ENCODE measurements at places on chromosomes 3 and 15.
A peak's percentile ranks its signal among the peaks of the same experiment; 100 is the strongest.

GRCh38 chr15:52392008-52392687 is 96.5 kb upstream of the MYO5C start:
- peak; percentile 59 for DNase-seq

GRCh38 chr15:30962659-30963058 is 28.8 kb downstream of the MTMR10 start:
- DNase-seq: no peak

GRCh38 chr15:101057841-101058407 is 138.8 kb downstream of the LRRK1 start:
- no peak for DNase-seq

DNA sequence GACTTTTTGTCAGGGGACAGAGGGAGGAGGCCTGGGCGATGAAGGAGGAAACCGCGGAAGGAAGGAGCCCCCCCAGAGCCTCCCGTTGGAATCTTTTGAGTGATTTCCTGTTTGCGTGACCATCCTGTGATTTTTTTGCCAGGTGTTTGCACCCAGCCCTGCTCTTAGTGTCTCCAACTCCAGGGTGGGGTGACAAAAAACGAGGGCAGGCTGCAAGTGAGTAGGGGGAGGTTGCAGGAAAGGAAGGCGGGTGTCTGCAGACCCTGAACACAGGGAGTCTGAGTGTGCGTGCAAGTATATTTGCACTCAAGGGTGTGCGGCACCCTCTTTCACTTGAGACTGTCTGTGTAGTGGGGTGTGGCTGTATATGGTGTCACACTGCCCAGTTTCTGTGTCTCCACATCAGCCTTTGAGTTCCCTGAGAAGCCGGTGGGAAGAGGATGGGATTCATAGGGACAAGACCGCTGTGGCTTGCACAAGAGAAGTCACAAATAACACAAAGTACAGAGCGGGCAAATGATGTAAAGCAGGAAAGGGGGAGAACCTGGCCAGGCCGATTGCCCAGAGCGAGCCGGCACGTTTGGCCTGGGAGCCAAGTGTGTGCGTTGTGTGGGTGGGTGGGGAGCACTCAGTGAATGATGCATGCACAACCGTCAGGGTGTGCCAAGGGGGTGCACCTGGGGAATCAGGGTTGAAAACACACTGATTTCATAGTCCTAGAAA is 6.6 kb downstream of the ISLR2 start:
- no peak for DNase-seq

- DNase-seq: no peak
These were observed 19.0 kb downstream of the KNL1 start for GRCh38 chr15:40613080-40613479.

DNA sequence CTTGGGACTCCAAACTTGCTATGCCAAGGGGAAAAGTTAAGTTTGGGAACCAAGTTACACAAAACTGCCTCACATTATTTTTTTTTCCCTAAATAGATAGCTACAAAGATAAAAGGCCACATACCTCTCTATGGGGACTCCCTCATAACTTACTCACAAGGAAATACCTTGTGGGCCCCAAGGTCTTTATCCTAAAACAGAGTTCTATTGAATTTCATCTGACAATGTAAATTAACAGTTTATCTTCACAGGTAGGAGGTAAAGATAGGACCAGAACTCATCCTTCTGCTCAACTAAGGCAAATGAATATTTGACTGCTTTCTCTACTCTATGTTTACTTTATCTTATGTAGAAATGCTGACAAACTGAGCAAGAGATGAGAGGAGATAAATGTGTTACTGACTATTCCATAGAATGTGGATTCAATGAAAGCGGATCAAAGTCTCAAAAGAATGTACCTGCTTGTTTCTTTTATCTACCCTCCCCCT is 1278.0 kb downstream of the OTOL1 start:
- DNase-seq: no peak

DNA sequence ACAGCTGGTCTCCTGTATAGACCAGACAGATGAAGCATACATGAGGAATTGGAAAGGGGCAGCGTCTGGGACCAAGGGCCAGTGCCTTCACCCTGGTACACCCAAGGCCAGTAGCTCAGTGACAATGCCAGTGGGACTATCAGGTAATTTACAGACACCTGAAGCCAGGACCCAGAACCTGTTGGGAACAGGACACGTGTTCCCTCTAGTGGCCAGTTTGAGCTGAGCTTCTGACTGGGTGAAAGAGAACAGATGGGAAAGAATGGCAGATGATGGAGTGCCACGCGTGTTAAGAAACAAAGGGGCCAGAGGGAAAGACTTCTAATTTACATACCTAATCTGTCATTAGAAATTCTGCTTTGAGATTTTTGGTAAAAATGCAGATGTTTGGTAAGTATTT is 5.1 kb upstream of the SLC25A38 start:
- peak; percentile 5 for DNase-seq

- DNase-seq: no peak
These were observed 94.7 kb upstream of the PDZRN3 start for GRCh38 chr3:73719413-73719851.

GRCh38 chr3:23185861-23186260 is 17.3 kb upstream of the UBE2E2 start:
- no peak for DNase-seq

DNA sequence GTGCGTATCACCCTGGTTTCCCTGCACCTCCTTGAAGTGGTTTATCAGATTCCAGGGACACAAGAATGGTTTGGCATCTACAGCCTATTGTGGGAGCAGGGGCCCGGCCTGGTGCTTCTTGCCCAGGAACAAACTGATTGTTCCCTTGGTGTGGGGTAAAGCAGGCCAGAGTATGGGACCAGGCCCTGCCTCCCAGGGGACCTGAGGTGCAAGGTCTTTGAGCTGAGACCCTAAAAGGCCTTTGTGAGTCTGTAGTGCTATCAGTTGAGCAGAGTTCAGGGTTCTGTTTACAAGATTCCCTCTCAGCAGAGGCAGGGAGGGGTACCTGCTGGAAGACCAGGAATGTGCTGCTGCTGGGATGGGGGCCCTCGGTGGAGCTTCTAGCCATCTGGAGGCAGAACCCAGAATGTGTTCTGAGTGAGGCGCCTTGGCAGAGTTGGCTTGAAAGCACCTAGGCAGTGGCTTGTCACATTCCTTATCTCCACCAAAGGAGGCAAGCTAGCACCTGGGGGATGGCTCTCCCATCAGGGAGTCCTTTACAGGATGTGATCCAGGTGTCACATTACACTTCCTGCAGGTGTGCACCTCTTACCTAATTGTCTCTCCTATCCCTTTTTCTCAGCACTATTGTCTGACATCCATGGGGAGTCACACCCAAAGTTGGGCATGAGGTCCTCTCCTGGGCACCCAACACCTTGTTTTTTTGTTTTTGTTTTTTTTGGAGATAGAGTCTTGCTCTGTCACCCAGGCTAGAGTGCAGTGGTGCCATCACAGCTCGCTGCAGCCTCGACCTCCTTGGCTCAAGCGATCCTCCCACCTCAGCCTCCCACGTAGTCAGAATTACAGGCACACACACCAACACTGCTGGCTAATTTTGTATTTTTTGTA is 13.1 kb downstream of the FLNB start:
- DNase-seq: no peak

GRCh38 chr15:31328969-31329639 is 2.5 kb downstream of the KLF13 start:
- DNase-seq: no peak

DNA sequence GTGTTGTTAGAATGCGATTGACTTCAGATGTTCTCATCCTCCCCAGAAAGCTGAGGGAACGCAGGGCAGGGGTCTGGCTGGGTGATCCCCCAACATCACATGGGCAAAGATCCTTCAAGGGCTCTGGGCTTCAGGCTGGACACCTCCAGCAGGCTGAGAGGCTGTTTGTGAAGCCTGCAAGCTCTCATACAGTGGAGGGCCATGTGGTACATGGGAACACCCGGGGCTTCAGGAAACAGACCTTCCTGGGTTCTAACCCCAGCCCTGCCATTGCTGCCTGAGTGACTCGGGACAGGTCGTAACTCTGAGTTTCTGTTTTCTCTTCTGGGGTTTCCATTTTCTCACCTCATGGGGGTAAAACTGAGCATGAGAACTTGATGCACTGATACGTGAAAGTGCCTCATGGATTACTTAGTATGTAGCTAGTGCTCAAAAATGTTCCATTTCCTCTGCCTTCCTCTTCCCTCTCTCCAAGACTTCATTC is 81.2 kb downstream of the TLE3 start:
- no peak for DNase-seq

GRCh38 chr15:82540984-82541431 is 751 bp upstream of the RPS17 start:
- no peak for DNase-seq

DNA sequence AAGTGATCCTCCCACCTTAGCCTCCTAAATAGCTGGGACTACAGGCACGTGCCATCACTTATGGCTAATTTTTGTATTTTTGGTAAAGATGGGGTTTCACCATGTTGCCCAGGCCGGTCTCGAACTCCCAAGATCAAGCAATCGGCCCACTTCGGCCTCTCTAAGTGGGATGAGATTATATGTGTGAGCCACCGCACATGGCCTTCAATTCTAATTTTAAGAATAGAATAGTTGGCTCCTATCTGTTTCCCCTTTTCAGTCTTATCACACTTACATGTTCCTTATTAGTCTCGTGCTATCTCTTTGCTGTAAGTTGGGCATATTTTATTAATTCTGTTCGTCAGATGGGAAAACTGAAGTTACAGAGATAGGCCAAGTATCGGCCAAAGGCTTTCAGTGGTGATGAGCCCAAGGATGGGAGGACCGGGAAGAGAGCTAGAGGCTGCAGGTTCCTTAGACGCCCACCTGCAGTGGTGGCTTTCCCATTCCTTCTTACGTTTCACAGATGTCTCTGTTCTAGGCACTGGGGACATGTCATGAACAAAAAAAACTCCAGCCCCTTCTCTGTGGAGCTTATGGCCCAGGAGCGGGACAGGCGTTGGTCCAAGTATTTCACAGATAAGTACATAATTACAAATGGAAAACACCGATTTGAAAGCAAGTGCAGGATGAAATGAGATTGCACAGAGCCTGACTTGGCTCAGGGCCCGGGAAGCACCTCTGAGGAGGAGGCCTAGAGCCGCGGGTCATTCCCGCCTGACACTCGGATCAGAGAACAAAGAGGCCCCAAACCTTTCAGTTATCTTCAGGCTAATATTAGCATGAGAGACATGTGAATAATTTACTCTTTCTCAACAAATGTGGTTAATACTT is 91.1 kb upstream of the KLF13 start:
- DNase-seq: peak; percentile 22

GRCh38 chr3:6062261-6063187 is 798.4 kb upstream of the GRM7 start:
- DNase-seq: no peak

- DNase-seq: peak; percentile 60
These were observed 8.9 kb upstream of the ADAMTS17 start for GRCh38 chr15:100350434-100351226.

- no peak for DNase-seq
These were observed 921.3 kb upstream of the NR2F2 start for GRCh38 chr15:95409211-95409610.

DNA sequence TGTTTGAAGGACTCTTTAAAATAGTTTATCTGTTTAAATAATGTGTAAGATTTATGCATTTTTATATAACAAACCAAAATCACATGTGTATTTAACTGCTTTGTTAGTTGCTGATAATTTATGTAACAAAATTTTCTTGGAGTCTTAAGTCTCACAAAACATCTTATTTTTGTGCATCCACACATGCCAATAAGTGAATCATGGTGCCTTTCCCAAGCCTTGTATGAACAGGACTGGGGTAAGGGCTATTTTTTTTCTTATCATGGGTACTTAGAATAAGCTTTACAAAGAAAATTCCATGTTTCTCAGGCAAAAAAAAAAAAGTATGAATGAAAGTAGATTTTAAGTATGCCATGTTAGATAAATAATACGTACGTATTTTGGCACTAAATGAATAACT is 132.9 kb upstream of the LRRFIP2 start:
- DNase-seq: no peak

GRCh38 chr15:70447928-70448698 is 315.2 kb downstream of the UACA start:
- DNase-seq: no peak

DNA sequence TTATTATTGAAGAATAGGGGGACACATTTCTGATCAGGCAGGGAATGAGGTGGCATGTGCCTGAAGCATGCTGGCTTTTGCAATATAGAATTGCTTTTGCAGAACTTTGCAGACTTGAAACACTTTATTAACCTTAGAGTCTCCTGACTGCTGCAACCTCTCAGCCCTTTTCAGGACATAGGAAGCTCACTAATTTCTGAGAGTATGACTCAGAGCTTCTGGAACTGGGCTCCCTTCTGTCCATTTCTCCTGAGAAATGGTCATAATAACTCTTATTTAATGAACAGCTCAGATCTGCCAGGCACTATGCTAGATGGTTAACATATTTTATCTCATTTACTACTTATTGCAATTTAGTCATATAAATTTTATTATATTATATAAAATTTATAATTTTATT is 38.6 kb upstream of the DGKG start:
- no peak for DNase-seq

- DNase-seq: no peak
These were observed 490.1 kb upstream of the ATP11B start for GRCh38 chr3:182303169-182303568.

- DNase-seq: no peak
These were observed 67.8 kb downstream of the DHX30 start for GRCh38 chr3:47870702-47871260.

DNA sequence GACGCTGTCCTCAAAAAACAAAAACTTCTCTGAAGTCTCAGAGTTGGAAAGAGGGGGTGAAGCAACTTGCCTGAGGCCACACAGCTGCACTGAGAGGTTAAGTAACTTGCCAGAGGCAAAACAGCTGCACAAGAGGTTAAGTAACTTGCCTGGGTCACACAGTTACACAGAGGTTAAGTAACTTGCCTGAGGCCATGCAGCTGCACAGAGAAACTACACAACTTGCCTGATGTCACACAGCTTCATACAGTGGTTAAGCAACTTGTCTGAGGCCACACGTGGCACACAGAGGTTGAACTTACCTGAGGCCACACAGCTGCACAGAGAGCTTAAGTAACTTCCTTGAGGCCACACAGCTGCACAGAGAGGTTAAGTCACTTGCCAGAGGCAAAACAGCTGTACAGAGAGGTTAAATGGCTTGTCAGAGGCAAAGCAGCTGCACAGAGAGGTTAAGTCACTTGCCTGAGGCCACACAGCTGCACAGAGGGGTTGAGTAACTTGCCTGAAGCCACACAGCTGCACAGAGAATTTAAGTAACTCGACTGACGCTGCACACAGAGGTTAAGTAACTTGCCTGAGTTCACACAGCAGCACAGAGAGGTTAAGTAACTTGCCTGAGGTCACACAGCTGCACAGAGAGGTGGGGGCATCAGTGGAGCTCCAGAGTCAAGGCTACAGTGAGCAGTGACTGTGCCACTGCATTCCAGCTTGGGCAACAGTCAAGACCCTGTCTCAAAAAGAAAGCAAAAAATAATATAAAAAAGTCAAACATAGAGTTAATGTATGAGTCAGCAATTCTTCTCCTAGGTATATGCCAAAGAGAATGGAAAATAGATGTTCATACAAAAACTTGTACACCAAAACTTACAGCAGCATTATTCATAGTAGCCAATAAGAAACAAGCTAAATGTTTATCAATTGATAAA is 12.0 kb upstream of the ACAD9 start:
- DNase-seq: no peak

DNA sequence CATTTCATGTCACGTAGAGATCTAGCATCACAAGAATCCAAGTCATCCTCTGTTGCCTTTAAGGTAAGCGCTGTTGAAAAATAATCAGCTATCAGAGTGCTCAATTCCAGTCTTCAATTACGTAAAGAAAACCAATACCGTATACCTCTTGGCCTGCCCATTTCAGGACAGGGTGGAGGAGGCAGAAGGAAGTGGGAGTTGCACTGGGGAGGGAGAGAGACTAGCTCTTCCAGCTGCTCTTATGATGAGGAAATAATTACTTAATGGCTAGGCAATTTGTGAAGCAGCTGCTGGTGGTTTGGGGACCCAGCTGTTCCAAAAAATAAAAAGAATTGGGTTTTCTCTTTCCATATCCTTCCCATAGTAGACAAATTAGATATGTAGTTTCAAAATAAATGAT is 365.8 kb upstream of the MCTP2 start:
- DNase-seq: no peak
